Stimulated activated CD4-positive, alpha-beta T cell treated with anti-CD3 and anti-CD28 coated beads, Interleukin-1b, Interleukin-23, amount 100 ng/mL, for 1 hour (primary cell): ENCODE measurements at places on chromosomes 2 and 18.
A peak's percentile ranks its signal among the peaks of the same experiment; 100 is the strongest.

GRCh38 chr2:101745711-101746694, 48.5 kb downstream of the MAP4K4 start:
- DNase-seq = no peak

GRCh38 chr2:138522556-138522955, 21.0 kb downstream of the SPOPL start:
- DNase-seq = no peak

- DNase-seq = no peak
These were observed 203.6 kb downstream of the UBE2E3 start for GRCh38 chr2:181183878-181184542.

GRCh38 chr2:130391058-130391871, 35.4 kb downstream of the PTPN18 start:
- DNase-seq = peak; percentile 44

DNA sequence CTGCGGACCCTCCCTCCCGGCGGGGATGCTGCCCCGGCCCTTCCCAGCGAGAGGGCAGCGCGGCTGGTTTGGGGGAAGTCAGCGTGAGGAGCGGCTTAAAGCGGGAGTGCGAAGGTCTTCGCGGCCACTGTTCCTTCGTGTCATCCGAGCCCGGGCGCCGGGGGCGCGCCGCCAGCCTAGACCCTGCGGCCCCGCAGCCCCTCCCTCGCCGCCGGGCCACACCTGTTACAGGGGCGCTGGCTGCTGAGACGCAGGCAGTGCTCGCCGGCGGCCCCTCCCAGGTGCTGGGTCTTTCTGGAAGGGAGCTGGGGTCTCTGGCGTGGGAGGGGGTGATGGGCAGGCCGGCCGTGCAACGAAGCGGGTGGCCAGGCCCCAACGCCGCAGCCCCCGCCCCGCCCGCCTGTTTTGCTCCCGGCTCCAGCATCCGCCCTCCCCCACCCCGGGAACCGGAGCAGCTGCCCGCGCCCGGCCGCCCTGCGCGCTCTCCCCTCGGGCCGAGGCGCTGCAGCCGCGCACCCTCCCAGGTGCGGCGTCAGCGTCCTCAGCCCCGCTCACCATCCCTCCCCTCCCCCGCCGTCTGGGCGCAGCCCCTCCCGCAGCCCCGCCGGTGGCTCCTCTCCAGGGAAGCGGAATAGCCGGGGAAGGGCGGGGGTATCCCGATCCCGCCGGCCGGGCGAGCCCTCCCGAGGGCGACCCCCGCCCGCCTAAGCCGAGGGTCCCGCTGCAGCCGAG, 727 bp downstream of the KIF1A start:
- no peak for DNase-seq

- no peak for DNase-seq
These were observed 142.5 kb downstream of the CDH19 start for GRCh38 chr18:66461344-66461743.

DNA sequence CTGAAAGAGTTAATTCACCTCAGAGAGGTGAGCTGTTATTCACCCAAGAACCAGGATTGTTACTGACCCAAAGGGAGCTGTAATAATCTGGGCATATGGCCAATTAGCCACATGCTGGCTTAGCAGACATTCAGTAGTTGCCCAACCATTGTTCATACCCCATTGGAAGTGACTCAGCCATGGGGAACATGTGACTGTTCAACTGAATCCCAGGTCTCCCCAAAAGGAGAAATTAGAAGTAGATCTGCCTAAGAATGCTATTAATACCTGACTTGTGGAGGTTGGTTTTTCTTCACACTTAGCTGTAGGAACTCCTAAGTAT, 272.6 kb upstream of the UBE2E3 start:
- no peak for DNase-seq

GRCh38 chr2:157839162-157839801, 36.8 kb downstream of the ACVR1 start:
- DNase-seq = no peak

- DNase-seq = no peak
These were observed 92.1 kb downstream of the LRRC30 start for GRCh38 chr18:7322817-7323485.

GRCh38 chr2:236284208-236284607, 20.0 kb upstream of the ASB18 start:
- no peak for DNase-seq

DNA sequence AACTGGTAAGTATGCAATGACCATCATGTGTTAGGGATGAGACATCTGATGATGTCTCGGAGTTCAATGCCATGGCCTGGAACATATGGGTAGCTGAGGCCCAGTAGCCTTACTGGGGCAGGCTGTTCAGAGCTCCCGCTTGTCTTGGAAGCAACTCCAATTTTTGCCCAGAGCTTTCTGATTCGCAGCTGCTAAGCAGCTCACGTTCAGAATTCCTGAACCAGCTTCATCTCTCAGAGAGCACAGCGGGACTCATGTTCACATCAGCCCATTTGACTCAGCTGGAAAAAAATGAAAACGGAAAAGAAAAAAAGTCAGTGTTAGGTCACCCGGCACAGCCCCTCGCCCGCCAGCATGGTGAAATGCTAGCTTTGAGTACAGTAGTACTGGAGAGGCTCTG, 16.8 kb upstream of the LRATD1 start:
- no peak for DNase-seq

- no peak for DNase-seq
These were observed 356.8 kb downstream of the PLCL1 start for GRCh38 chr2:198161151-198161550.

DNA sequence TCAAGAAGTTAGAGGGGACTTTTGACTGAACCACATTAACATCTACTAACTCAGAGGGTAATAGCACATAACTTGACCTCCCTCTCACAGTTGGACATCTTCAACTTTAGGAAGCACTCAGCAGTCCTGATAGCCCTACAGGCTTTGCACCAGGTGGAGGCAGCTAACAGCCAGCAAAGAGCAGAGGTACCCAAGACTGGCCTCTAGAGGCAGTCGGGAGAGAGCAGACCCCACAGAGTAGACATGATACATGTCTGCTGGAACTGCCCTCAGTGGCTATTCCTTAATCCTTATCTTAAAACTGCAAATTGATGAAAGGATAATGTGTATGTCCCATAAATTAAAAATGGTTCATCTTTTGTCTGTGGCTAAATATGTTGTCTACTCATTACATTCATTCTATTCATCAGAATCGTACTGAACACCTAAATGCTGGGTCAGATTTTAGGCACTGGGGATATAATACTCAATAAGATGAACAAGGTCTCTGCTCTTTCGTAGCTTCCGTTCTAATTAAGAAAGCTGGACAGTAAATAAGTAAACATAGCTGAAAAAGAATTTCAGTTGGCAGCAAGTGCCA, 49.8 kb downstream of the CAB39 start:
- DNase-seq = no peak

GRCh38 chr2:239467956-239468490, 67.2 kb upstream of the HDAC4 start:
- DNase-seq = no peak

GRCh38 chr2:157747695-157748370, 119.2 kb upstream of the ACVR1C start:
- DNase-seq = no peak

GRCh38 chr2:165155152-165155551, 48.7 kb downstream of the SCN3A start:
- no peak for DNase-seq

DNA sequence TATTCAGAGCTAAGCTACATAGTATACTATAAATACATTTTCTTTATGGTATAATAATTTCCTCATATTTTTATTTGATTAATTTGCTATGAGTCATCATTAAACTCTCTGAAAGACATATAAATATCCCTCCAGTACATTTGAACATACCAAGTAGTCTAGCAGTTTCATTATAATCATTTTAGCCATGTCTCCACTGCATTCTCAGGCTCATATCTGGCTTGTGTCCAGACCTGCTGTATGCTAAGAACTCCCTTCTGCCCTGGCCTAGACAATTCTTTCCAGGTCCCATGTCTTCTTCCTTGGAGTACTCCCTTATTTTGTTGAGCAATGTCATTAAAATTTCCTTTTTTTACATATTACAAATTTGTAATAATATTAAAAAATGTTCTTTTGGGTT, 16.6 kb upstream of the DYNC1I2 start:
- DNase-seq = no peak

DNA sequence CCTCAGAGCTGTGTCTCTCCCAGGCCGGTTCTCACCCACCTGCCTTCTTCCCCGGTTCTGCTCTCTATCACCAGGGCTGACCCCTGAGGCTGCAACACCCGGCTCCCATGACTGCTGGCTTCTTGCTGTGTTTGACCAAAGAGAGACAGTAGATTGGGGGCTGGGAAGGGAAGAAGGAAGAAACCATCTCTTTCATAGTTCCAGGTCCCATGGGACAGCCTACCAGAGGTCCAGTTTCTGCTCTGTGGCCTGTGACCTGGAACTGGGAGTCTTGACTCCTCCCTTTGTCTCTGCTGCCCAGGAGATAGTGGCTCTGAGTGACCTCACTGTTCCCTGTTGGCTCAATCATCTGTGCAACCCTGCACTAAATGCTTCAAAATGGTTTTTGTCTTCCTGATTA, 38.1 kb downstream of the ALPK2 start:
- DNase-seq = no peak

- DNase-seq = no peak
These were observed 18.1 kb upstream of the LOXHD1 start for GRCh38 chr18:46675112-46675511.
